ENCODE measurements at places on chromosomes 11 and 22.

- DNase-seq, result peak; percentile 72
Measured at GRCh38 chr11:75140269-75141138, 10.4 kb upstream of the SLCO2B1 start.

DNA sequence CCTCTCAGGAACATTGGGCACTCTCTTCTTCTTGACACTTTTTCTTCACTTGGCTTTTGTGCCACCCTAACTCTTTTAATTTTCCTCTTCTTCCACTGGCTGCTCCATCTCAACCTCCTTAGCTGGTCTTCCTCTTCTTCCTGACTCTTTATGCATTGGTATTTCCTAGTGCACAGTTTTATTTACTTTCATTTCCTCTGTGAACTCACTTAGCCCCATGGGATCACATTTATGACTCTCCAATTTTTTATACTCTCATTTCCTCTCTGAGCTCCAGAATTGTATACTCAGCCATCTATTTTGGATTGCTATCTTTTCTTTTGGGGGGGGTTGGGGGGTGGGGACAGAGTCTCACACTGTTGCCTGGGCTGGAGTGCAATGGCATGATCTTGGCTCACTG, 38.5 kb upstream of the LARGE1 start:
- DNase-seq, result no peak

DNA sequence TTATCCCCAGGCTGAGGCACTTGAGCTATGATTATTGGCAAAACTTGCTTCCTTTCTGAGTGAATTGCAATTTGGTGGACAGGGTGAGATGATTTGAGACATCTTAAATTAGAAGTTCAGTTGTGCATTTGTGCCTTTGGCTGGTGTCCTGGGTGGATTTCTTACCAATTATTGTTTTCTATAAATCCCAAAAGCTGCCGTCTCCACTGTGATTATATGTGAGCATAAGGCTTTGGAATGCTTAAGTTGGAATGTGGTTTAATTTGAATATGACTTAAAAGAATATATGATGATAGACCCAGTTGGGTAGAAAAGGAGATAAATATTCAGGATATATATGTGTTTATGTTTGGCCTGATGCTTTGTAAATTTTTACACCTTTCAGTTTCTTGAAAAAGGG, 70.0 kb downstream of the EXT2 start:
- DNase-seq, result no peak

DNA sequence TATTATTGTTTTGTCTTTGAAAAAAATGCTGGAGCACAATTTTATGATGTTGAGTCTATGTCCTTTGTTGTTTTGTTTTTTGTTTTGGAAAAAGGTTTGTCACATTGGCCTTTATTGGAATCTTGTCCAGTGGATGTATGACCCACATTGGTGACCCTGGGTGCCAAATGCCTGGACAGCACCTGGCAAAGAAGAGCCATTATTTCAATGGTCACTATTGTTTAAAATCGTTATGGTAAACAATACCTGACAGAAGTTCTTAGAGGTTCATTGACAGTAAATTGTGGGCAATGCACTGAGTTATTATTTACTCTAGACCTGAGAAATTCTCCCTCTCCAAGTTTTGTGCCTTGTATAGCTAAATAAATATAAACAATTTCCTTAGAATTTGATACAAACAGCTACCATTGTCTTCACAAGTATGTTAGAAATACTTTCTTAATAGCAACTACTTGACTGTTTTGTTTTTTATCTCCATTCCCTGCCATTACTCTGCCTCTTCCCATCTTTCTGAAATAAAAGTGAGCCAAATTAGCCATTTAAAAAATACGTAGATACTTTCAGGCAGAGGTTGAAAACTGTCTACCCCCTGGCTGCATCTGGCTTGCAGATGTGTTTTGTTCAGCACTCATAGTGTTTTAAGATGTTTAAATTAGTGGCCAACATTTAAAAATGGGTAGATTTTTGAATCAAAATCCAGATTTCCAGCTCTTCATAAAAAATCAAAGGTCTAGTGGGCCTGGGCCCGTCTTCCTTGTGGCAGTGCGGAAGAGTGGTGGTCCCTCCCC, 39.9 kb downstream of the BMAL1 start:
- no peak for DNase-seq

- no peak for DNase-seq
Measured at GRCh38 chr11:130369141-130369691, 54.5 kb upstream of the ZBTB44 start.

GRCh38 chr11:6096417-6096816, 11.1 kb upstream of the OR56B4 start:
- DNase-seq, result no peak

DNA sequence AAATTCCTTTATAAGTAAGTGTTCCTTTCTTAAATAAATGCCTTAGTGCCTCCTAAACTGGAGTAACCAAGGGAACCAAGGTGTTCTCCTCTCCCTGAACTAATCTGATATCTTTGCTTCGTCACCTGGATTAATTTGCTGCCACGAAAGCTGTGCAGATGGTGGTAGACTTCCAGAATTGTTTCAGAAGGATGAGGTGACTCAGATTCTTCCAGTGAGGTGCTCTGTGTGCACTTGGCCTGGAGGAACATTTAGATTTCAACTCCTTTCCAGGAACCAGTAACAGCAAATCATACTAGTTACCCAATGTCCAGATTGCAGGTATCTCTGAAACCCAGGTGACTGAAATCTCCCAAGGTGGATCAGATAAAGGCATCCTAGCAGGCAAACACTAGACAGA, 181.9 kb downstream of the FAT3 start:
- no peak for DNase-seq

- DNase-seq, result no peak
Measured at GRCh38 chr11:9716275-9717039, 52.6 kb downstream of the SWAP70 start.

DNA sequence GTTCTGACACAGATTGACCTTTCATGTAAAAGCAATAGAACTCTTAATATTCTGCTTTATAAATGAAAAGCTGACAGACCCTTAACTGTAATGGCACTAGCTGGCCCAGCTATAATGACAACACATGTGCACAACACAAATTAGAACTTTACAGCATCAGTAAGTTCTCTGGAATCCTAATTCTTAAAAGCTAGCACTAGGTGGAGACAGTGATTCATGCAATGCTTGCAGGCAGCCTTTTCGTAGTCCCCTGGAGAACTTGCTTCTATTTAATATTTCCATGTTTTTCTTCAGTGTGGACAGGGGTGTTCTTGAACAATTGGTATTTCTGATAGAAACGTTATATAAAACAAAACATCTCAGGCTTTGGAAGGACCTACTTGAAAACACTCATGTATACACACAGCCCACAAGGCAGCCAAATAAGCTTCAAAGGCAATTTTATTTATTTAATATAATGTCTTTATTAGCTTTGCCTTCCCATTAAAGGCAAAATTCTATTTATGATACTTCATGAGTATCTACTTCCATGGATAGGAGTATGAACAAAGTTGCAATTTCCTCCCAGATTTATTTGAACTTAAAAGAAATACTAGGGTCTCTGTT, 374.3 kb upstream of the MPPED2 start:
- DNase-seq, result no peak

DNA sequence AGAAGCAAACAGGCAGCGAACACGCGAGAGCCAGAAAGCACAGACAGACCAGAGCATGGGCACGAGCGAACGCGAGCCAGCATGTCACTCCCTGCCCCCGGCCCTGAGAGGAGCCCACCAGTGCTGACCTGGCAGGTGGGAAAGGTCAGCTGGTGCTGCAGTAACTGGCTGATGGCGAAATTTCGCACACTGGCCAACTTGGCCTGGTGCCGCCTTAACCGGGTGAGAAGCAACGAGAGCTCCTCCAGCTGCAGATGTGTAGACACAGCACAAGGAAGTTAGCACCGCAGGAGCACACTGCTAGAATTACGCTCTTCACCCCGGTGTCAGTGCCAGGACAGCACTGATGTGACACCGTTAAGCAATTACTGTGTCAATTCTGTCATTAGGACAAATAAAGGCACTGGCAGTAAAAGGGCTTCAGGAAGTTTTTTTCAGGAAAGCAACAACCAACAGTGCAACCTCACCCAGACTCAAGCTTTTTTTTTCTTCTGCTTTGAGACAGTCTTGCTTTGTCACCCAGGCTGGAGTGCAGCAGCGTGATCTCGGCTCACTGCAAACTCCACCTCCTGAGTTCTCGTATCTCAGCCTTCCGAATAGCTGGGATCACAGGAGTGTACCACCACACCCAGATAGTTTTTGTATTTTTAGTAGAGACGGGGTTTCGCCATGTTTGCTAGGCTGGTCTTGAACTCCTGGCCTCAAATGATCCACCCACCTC, 76.8 kb downstream of the C11orf58 start:
- DNase-seq, result peak; percentile 81

All from ascending aorta (tissue), 2 donors.